ENCODE measurements at places on chromosomes 12 and 14.

GRCh38 chr12:87802721-87803011 is 226.5 kb downstream of the C12orf50 start:
- DNase-seq, result no peak

GRCh38 chr14:90111895-90112534 is 50.2 kb downstream of the KCNK13 start:
- DNase-seq, result no peak

DNA sequence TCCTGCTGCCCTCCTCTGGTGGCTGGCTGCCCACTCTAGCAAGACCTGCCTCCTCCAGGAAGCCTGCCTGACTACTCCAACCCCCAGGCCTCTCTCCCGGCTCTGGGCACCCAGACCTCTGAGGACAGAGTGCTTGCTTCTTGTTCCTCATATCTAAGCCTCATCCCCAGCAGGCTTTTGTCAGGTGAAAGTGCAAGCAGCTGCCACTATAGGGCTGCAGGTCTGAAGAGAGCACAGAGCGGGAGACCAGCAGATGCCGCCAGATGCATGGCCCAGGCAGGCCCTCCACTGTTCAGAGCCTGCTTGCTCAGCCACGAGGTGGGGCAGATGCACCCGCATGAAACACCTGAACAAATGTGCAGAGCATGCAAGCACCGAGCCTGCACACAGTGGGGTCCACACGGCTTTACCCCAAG is 73.0 kb downstream of the SERPINA3 start:
- DNase-seq, result no peak

DNA sequence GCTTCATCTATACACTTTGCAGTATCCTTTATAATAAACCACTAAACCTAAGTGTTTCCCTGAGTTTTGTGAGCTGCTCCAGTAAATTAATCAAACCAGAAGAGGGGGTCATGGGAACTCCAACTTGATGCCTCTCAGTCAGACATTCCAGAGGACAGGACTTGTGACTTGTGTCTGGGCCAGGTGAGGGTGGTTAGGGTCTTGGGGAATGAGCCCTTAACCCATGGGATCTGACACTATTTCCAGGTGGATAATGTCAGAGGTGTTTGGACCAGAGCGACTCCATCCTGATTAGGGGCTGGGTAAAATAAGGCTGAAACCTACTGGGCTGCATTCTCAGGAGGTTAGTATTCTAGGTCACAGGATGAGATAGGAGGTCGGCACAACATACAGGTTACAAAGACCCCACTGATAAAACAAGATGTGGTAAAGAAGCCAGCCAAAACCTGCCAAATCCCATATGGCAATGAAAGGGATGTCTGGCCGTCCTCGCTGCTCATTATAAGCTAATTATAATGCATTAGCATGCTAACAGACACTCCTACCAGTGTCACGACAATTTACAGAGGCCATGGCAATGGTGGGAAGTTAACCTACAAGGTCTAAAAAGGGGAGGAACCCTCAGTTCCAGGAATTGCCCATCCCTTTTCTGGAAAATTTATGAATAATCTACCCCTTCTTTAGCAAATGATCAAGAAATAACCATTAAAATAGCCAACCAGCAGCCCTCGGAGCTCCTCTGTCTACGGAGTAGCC is 58.7 kb downstream of the BCAT1 start:
- DNase-seq, result no peak

- no peak for DNase-seq
These were observed 47.3 kb downstream of the PRKAB1 start for GRCh38 chr12:119715268-119715620.

GRCh38 chr12:20701106-20701505 is 6.0 kb downstream of the SLCO1C1 start:
- no peak for DNase-seq

GRCh38 chr12:56900583-56900982 is 33.6 kb downstream of the SDR9C7 start:
- DNase-seq, result no peak

- DNase-seq, result no peak
These were observed 64.9 kb upstream of the LMNTD1 start for GRCh38 chr12:25617991-25618390.

GRCh38 chr12:77609016-77609415 is 221.7 kb upstream of the NAV3 start:
- DNase-seq, result no peak

DNA sequence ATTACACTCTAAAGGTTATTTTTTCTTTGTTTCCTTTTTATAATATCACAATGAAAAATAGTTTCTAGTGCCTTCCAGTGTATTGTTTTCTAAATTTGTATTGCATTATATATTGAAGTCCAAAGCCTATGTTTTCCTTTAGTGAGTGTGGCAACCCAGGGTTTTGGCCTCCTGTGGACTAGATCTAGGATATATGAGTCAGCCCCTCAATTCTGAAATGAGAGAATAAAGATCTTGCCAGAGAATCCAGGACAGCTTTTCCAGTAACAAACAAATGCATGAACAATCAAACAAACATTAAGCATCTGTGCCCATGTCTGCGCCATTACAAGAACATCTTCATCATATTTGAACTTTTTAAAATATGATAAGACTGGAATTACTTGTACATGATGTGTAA is 70.7 kb upstream of the SSTR1 start:
- DNase-seq, result no peak

DNA sequence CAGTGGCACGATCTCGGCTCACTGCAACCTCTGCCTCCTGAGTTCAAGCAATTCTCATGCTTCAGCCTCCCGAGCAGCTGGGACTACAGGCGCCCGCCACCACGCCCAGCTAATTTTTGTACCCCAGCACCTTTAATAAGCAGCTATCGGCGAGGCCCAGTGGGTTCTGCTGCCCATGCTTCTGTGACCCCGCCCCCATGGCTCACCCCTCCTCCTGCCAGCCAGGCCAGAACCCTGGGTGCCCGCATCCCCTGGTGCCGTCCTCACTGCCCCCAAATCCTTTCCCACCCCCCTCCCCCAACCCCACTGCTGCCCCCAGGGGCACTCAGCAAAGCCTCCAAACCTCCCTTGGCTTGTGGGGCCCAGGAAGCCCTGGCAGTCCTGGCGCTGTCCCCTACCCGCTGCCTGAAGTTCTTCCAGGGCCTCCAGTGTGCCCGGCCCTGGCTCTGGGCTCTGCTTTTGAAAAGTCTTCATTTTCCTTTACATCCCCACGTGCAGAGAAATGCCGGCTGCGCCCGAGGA is 14.5 kb downstream of the BAG5 start:
- DNase-seq, result no peak

- no peak for DNase-seq
These were observed 26.1 kb upstream of the IFNG start for GRCh38 chr12:68185598-68185997.

DNA sequence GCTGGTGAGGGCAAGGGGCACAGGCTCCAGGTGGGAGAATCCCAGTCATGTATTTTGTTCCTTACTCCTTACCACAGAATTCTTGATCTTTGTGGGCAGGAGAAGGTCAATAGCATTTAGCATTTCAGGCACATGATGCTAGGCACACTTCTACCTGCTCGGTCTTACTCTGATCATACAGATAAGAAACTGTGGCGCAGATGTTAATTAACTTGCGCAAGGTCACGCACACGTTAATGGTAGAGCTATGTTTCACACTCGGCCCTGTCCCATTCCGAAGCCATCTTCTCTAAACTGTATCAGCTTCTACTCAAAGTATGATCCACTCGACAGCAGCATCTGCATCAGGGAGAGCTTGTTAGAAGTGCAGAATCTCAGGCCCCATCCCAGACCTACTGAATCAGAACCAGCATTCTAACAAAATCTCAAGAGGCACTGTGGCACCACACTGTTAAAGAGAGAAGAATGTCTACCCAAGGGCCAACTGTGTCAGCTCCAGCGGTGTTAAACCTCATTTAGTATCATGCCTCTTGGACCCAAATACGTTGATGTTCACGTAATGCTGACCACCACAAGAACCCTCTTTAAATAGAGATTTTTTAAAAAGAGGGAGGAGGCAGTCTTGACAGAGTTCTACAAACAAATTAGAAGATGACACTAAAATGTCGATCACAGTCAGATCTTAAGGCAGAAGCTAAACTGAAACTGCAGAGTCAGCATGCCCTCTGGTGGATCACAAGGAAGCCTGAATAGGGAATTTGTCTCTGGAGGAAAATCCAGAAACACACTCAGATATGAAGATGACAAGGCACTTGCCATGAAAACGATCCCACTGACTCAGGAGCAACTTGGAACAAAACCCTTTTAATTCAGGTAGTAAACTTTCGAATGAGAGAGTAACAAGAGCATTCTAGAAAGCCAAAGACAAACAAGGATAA is 7.3 kb downstream of the STXBP6 start:
- no peak for DNase-seq

DNA sequence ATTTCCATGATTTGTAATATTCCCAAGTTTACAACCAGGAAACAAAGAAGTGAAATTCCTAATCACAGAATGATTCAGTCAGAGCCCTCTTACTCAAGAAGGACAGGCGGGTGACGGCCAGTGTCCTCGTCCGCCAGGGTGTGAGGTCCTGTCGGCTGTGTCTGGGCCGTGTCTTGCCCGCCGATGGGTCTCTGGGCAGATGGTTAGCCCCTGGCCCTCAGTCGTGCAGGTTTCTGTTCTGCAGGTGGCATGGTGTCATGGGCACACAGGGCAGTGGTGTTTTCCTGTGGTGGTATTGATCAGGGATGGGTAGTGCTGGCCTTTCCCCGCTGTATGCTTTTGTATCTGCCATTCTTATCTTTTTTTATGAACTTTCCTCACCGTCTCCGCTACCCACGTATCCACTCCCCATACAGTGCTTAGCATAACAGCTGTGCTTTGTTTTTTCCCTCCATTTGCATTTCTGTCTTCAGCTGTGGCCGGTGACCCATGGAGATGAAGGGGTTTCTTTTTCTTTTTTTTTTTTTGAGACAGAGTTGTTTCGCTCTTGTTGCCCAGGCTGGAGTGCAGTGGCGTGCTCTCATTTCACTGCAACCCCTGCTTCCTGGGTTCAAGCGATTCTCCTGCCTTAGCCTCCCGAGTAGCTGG is 100.7 kb downstream of the TSPAN9 start:
- DNase-seq, result no peak

DNA sequence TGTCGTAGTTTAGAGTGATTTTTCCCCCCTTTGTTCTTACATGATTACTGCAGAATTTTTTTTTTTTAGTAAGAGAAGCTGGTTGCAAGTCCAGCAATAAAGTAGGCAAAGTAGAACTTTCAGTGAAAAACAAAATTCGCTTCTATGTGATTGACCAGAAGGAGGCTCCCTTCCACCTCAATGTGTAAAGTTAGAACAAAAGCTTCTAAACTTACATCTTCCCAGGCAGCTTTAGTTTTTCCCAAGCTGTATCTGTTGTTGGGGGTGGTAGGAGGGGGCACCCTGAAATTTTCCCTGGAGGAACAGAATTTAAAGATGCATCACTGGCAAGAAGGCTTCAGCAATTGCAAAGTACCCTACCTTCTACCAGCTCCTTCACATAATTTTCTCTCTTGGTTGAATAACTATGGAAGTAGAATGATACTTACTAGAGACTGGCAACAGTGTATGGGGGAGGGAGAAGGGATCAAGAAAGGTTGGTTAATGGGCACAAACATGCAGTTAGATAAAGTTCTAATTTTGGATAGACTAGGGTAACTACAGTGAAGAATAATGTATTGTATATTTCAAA is 87.3 kb upstream of the E2F7 start:
- DNase-seq, result no peak

DNA sequence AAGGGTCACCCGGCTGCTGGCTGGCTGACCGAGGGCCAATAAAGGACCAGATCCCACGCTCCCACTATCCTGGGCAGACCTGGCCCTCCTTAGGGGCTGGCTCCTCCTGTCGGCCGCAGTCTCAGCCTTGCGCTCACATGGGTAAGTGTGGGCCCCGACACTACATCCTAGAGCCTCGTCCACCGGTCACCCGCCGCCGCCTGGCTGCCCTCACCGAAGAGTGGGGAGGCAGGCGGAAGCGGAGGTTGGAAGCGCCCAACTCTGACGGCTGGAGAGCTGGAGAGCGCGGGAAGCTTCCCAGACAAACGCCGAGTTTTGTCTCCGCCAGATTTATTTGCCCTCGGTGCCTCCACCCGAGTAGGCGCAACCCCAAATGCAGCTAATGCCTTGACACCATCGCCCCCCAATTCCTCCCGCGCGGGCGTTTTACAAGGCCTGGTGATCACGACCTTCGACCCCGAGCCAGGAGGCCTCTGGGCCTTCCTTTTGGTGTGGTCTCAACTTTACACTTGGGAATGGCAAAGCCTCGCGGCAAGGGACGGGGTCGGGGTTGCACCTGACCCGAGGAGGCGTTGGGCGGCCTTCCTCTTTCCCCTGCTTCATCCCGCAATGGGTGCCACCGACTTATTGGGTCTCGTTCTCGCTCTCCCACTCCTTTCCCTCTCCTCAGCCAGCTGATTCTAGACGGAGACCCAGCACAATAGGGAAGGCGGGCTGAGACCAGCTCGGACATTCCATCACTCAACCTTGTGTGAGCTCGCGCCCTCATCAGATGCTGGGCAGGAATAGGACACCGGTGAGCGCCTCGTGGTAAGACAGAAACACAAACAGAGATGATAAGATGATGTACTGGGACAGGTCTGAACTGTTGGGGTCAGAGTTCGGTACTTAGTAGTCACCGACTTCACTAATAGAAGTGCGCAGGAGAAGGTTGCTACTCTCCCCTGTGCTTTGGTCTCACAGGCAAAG is 78.3 kb upstream of the ANO4 start:
- DNase-seq, result no peak

GRCh38 chr14:22769369-22769768 is 2.9 kb downstream of the OXA1L start:
- no peak for DNase-seq

DNA sequence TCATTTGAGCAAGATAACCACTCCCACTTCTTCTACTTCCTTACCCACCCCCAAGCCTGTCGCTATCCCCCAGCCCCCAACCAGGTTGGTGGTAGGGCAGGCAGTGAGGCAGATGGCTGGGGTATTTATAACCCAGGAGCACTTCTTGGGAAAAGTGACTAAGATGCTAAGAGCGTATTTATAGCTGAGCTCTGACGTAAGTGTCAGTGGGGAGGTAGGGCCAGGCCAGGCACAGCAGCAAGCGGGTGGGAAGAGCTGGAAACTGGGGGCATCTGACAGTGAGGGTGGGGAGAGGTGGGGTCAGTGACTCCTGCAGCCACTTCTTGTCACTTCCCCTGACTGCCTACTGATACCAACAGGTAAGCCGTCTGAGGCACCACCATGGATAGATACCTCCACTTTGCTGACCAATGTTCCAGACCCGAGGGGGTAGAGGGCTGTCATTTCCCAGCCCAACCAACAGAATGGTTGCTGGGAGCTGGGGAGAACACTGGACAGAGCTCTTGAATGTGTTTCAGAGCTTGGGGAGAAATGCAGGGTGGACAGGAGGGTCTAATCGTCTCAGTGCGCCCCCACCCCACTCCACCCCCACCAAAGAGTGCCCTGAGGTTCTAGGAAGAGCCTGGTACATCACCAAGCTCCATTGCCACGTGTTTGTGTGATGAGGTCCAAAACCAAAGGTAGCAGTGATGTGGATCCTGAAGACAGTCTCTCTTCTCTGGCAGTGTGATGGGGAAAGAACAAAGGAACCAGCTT is 2.7 kb upstream of the INHBE start:
- DNase-seq, result peak; percentile 39

Measured in GM10248 (cell line).